ENCODE measurements at places on chromosomes 2 and 18.

- DNase-seq: no peak
These were observed 73.0 kb upstream of the RIOK3 start for GRCh38 chr18:23380001-23380550.

- no peak for DNase-seq
These were observed 53.3 kb downstream of the FECH start for GRCh38 chr18:57533006-57533867.

GRCh38 chr2:74514368-74515270, at the start of gene TLX2:
Gene TLX2, plus strand, starts transcription at chr2:74514450. Its CDS starts 357 bp downstream, at chr2:74514807.
- no peak for DNase-seq

- DNase-seq: no peak
These were observed 561.1 kb downstream of the CNTNAP5 start for GRCh38 chr2:124586210-124586609.

- no peak for DNase-seq
These were observed 43.9 kb upstream of the GALR1 start for GRCh38 chr18:77205769-77206168.

- no peak for DNase-seq
These were observed 84.9 kb downstream of the MAPK4 start for GRCh38 chr18:50644807-50645206.

GRCh38 chr2:207901829-207902228, 123.5 kb downstream of the PLEKHM3 start:
- DNase-seq: no peak

- no peak for DNase-seq
These were observed 70.7 kb downstream of the PMS1 start for GRCh38 chr2:189854940-189855339.

- peak; percentile 3 for DNase-seq
These were observed 582.6 kb downstream of the NRXN1 start for GRCh38 chr2:50449306-50449705.

DNA sequence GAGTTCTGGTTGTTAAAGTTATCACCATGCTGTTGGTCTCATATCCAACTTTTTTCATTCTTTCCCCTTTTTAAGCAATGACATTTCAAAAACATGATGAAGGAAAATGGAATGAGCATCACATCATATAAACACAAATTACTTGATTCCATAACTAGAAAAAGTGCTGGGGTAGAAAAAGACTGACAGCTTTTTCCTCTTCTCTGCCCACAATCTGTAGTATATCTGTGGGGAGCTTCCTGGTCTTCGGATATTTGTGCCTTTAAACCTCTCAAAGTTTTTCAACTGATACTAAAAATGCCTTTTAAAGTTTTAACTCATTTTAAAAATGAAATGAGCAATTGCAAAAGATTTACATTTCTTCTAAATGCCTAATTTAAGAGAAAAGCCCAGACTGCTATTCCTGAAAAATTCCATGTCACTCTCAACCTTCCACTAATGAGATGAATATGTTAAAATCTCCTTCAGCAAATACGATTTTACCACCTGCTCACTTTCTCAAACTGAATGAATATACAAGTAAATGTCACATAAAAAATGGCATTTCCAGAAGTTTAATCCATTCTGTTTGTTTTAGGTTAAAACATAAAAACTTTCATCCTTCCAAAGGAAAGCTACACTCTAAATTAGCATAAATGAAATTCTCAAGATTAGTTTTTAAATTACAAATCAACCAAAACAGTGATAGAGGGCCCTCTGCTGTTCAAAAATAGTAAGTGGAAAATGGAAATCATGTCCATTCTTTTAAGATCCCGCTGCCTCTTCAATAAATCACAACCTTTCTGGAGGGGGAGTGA, 2.1 kb downstream of the DNAH7 start:
- DNase-seq: peak; percentile 20

- no peak for DNase-seq
These were observed 2.4 kb downstream of the SPRED2 start for GRCh38 chr2:65429786-65430602.

DNA sequence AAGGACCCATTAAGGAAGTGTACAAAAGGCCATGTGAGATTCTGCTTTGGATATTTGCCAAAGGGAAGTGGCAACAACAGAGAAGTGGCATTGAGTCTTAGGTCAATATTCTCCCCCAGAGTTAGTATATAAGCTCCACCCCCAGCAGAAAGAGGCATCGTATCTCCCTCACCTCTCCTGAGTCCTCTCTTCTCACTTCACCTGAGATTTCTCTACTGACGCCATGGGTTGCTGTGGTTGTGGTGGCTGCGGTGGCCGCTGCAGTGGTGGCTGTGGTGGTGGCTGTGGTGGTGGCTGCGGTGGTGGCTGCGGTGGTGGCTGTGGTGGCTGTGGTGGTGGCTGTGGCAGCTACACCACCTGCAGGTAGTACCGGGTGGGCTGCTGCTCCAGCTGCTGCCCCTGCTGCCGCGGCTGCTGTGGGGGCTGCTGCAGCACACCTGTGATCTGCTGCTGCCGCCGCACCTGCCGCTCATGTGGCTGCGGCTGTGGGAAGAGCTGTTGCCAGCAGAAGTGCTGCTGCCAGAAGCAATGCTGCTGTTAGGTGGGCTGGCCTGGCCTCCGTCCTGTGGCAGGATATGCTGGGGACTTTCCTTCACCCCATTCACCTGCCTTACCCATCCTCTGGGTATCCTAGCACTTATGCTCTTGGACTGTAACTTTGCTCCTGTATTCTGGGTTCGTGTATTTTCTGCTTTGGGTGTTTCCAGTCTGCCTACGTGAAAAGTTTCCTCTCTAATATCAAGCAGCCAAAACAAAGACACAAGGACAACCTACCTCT, 5.9 kb downstream of the SCYGR3 start:
- no peak for DNase-seq

DNA sequence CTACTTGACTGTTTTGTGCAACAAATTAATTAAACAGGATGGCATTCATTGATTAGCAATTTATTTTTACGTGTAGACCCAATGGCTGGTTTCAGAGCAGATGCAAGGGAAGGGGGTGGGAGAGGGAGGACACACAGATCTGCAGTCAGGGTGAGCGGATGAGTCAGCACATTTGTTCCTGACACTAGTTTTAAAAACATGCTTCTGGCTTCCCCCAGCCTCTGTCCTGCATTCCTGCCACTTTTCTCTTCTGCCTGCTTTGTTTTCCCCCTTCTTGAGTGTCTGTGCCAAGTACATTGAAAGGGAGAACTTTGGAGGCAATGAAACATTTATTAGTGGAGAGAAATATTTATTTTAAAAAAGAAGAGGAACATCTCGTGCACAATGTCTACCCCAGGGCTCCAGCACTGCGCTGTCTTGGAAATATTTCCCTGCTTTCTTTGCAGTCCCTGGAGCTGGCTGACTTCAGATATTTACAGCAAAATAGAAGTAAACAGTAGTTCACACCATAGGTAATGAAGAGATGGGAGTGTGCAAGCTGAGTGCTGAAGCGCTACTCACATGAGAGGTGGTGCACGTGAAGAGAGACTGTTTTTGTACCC, 52.2 kb downstream of the NRP2 start:
- DNase-seq: no peak

GRCh38 chr2:20900052-20900636, 77.2 kb upstream of the LDAH start:
- DNase-seq: no peak

GRCh38 chr2:184339966-184340365, 258.4 kb upstream of the ZNF804A start:
- no peak for DNase-seq

GRCh38 chr18:55515214-55515613, 72.8 kb downstream of the TCF4 start:
- DNase-seq: no peak

- DNase-seq: no peak
These were observed 243.0 kb upstream of the CHST9 start for GRCh38 chr18:27428120-27428519.

- DNase-seq: no peak
These were observed 271.0 kb upstream of the CDH20 start for GRCh38 chr18:61062258-61062657.

- no peak for DNase-seq
These were observed 548.0 kb upstream of the SALL3 start for GRCh38 chr18:78431606-78432005.

Measured in COR-L47 (cell line).